Heart left ventricle (tissue), 16 donors: ENCODE measurements at places on chromosomes 4 and X. TPM values are rescaled to one million over a fixed set of nuclear protein-coding genes. Genes with fewer than 3 reads are reported as not detected.
A peak's percentile ranks its signal among the peaks of the same experiment; 100 is the strongest.

DNA sequence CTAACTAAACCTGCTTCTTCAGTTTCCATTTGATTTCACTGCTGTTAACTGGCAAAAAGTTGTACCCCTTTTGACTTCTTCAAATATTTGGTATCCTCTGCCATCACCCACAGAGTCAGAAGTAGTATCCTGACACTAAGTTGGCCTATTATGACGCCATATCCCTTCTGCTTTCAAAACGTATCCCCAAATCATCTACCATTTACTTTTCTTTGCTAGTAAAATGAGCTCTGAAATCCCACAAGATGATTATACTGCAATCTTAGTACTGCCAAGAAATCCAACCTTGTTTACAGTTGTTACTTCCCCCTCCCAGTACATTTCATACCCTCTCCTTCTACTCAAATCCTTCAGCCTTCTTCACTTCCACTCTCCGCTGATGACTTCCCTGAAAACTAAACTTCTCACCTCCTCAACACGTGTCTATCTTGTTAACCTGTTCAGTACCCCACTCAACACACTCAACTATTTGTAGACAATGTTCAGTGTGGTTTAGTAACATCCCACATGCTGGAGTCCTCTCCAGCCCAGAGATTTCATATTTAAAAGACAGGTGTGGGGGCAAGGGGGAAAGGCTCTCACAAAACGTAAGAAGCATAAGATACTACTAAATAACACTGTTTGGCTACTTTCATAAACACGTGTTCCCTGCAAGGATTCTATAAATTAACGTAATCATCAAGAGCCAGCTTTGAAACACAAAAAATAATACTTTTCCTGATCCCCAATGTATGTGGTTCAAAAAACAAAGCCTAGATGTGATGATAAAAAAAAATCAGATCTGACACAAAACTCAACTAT is 1.3 kb downstream of the NAF1 start:
- no peaks in the 10 kb centered on the region for H3K27me3 ChIP-seq
- no peaks in the 10 kb centered on the region for H3K36me3 ChIP-seq
- H3K4me1 ChIP-seq = no peaks in the 10 kb centered on the region
- H3K27ac ChIP-seq = no peak overlapping the region
- DNase-seq = no peak
- peak overlapping the region; percentile 93 for H3K4me3 ChIP-seq

DNA sequence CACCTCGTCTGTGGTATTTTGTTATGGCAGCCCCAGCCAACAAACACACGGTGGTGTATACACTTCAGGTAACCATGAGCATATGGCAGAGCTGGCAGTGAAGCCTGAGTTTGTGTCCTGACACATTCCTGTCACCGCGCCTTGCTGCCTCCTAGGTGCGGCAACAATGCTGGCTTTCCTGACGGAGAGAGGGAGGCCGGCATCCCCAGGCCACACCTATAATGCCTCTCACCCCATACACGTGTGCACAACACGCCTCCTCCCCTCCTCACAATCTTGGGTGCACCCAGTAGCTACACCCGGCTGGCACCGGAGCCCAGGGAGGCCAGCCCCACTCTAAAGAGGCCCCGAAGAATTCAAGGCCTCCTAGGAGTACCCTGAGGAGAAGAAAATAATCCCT is 158.5 kb downstream of the NSUN7 start:
- no peaks in the 10 kb centered on the region for H3K36me3 ChIP-seq
- no peak for DNase-seq
- peaks cover 10% of the 10 kb centered on the region for H3K4me1 ChIP-seq
- no peaks in the 10 kb centered on the region for H3K27me3 ChIP-seq
- no peak overlapping the region for H3K4me3 ChIP-seq

- DNase-seq = no peak
- no peak overlapping the region for H3K4me3 ChIP-seq
- H3K36me3 ChIP-seq = no peaks in the 10 kb centered on the region
- H3K4me1 ChIP-seq = no peaks in the 10 kb centered on the region
- no peak overlapping the region for H3K27ac ChIP-seq
Measured at GRCh38 chrX:10259716-10260115, 102.9 kb downstream of the CLCN4 start.

DNA sequence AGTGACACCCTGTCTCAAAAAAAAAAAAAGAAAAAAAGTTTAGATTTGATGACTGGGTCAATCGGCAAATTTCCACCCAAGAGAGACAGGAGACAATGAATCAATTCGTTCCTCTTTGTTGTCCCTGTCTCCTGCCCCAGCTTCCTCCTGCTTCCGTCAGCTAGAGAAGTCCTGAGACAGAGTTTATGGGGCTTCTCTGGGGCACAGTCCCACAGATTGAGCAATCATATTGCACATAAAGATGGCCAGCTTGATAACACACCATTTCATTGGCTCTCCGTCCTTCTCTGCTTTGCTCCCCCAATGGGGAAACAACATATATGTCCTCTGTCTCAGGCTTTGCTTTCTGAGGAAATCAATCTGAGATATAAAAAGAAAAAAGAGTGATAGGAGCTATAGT is 78.4 kb upstream of the FUNDC1 start:
- no peaks in the 10 kb centered on the region for H3K36me3 ChIP-seq
- H3K27ac ChIP-seq = no peak overlapping the region
- no peak overlapping the region for H3K4me3 ChIP-seq
- no peaks in the 10 kb centered on the region for H3K27me3 ChIP-seq
- H3K4me1 ChIP-seq = no peaks in the 10 kb centered on the region
- no peak for DNase-seq

GRCh38 chr4:142416711-142417275 is 429.3 kb downstream of the INPP4B start:
- no peaks in the 10 kb centered on the region for H3K36me3 ChIP-seq
- no peaks in the 10 kb centered on the region for H3K27me3 ChIP-seq
- H3K27ac ChIP-seq = no peak overlapping the region
- DNase-seq = no peak
- no peak overlapping the region for H3K4me3 ChIP-seq

- no peaks in the 10 kb centered on the region for H3K4me1 ChIP-seq
- peak; percentile 35 for DNase-seq
- H3K27ac ChIP-seq = no peak overlapping the region
Measured at GRCh38 chr4:184932343-184932742, 85.9 kb upstream of the HELT start.

DNA sequence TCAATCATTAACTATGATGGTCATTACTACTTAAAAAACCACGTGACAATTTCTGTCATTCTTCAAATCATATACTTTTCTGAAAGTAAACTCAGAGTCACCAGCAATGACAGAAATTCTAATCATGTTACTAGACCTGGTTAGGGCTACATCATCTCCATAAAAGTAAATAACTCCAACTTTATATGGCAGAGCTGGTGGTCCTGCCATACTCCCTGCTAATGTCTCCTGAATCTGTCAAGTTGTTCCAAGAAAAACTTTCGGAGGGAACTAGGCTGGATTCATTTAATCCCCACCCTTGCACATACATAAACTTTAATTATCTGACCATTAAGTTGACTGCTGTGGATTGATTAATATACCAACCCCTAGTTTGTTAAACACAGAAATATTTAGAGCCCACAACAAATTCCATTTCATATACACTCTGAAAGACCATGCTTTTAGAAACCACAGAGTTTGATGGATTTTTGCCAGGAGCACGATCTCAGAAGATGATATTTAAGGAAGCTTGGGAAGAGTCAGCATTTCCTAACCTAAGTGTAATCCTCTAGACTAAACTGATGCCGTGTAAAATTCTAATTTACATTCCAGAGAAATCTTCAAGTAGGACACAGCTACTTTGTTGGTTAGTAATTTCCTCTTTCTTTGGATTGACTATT is 577.0 kb downstream of the FAT4 start:
- H3K4me3 ChIP-seq = no peak overlapping the region
- H3K4me1 ChIP-seq = no peaks in the 10 kb centered on the region
- H3K27me3 ChIP-seq = no peaks in the 10 kb centered on the region
- no peak for DNase-seq
- no peak overlapping the region for H3K27ac ChIP-seq

Gene GPR173
- 1.7 TPM for total RNA-seq

Gene RNF175
- 0.51 TPM for total RNA-seq
